ENCODE measurements at places on chromosomes 2 and 18. TPM values are rescaled to one million over a fixed set of nuclear protein-coding genes. Genes with fewer than 3 reads are reported as not detected.

The SKOR2 gene
- not detected for total RNA-seq

The GORASP2 gene
- total RNA-seq: 21.5 TPM

The C1QL2 gene
- 1.6 TPM for total RNA-seq

The ATP6V1B1 gene
- total RNA-seq: not detected

- no peak for DNase-seq
Measured at GRCh38 chr2:40344364-40344763, 107.5 kb downstream of the SLC8A1 start.

GRCh38 chr2:68755071-68755470 is 20.5 kb downstream of the ARHGAP25 start:
- no peak for DNase-seq

- DNase-seq: no peak
Measured at GRCh38 chr18:63087421-63088230, 231.9 kb downstream of the BCL2 start.

GRCh38 chr2:85861650-85862049 is 27.1 kb downstream of the ST3GAL5 start:
- no peak for DNase-seq

DNA sequence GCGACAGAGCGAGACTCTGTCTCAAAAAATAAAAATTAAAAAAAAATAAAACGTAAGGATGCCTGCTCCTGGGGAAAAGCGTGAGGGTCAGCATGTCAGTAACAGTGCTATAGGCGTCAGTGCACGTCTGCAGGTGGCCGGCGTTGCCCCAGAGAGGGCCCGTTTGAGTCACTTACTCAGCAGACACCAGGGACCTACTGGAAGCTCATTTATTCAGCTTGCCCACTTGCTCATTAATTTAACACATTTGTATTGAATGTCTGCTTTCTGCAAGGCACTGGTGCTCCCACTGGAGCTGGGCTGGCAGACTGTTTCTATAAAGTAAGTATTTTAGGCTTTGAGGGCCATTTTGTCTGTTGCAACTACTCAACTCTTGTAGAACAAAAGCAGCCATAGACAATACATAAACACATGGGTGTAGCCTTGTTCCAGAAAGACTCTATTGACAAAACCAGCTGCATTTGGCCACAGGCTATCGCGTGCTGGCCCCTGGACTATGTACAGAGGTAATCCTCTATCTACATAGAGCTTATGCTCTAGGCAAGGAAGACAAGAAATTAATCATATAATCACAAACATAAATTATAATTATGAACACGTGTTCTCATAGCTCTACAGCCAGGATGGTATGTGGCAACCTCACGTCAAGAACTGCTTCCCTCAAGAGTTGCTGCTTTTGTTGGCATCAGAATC is 73.2 kb downstream of the KLHL29 start:
- DNase-seq: no peak
